ENCODE measurements at places on chromosomes 6 and 20. TPM values are rescaled to one million over a fixed set of nuclear protein-coding genes. Genes with fewer than 3 reads are reported as not detected.
A peak's percentile ranks its signal among the peaks of the same experiment; 100 is the strongest.

GRCh38 chr6:142289687-142290086 is 12.1 kb upstream of the ADGRG6 start:
- no peak for DNase-seq

DNA sequence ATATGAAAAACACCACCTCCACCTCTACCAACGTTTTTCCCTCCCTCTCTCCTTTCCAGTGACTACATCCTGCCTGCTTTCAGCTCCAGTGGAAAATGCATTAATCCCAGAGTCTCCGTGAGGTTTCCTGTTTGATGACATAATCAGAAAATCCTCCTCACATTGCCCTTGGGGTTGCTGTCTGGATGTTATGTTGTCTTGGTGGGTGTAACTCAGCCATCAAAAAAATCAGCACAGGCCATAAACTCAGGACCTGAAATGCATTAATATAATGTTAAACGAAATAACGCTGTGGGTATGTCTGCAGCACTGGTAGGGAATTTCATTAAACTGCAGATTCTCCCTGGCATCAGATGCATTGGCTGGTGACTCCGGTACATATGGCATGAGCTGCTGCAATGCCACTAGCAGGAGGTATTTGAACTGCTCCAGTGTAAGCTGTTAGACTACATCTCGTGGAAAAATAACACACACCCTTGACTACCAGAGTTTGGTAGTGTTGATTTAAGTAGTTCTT is 297.8 kb downstream of the PRL start:
- DNase-seq, result peak; percentile 86

GRCh38 chr6:106360989-106361430 is 493 bp downstream of the CRYBG1 start:
- DNase-seq, result no peak

- DNase-seq, result peak; percentile 94
These were observed 166.6 kb upstream of the MARCKS start for GRCh38 chr6:113690281-113691259.

DNA sequence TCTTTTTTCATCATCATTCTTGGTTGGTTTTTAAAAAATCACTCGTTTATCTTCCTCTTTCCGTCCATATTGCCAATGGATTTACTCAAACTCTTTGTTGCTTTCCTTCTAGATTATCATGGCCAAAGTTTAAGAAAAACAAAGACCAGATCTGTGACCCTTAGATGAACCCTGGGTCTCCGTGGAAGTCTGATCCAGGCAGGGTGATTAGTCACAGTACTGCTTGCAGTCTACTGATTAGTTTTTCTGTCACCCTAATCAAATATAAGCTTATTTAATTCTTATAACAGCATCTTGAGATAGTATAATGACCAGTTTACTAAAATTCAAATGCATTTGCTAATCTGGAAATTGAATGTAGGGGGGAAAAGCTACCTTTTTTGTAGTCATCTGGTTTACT is 6.0 kb upstream of the SMIM28 start:
- peak; percentile 44 for DNase-seq

MCHR2 gene
- total RNA-seq, result not detected

DNA sequence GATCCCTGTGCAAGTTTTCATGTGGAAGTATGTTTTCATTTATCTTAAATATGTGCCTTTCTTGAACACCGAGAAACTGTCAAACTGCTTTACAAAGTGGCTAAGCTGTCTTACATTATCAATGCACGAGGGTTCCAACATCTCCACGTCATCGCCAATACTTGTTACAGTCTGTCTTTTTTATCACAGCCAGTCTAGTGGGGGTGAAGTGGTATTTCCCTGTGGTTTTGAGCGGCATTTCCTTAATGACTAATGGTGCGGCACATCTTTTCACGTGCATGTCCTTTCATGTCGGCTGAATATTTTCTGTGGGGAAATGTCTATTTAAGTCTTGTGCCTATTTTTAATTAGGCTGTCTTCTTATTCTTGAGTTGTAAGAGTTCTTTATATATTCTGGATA is 280.4 kb downstream of the FOXC1 start:
- peak; percentile 50 for DNase-seq

- peak; percentile 44 for DNase-seq
These were observed 764 bp downstream of the ZNF292 start for GRCh38 chr6:87155842-87156815.

DNA sequence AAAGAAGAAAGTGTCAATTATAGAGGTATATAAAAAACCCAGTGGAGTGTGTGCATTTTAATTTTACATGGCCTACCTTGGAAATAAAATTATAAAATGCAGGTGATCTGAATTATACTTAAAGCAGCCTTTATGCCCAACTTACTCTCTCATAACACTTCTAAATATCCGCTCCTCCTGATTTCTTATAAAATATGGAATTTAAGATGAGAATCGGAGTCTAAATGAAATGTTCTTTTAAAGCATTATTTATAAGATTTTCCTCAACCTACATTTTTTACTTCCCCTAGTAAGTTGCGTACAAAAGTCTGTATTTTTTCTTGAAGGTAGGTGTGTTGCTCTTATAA is 3.5 kb downstream of the CITED2 start:
- DNase-seq, result no peak

GRCh38 chr6:69802995-69803394 is 6.2 kb upstream of the LMBRD1 start:
- no peak for DNase-seq

SNRNP48 gene
- 10.2 TPM for total RNA-seq

GRCh38 chr6:47934023-47934422 is 152.2 kb downstream of the OPN5 start:
- DNase-seq, result no peak

DNA sequence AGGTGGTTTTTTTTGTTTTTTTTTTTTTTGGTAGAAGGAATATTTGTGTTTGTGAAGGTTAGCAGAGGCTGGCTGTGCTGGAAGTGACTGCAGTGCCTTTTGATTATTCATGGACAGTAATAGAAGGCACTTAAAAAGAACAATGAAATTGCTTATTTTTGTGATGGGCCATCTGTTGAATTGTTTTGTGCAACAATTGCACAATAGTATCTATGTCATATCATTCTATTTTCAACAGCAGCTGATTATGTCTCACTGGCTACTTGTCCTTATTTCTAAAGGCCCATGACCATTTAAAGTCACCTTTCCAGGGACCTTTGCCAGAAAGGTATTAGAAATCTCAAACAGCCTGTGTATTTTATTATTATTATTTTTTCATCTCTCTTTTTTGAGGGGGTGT is 70.6 kb downstream of the AFG1L start:
- no peak for DNase-seq

- DNase-seq, result no peak
These were observed 25.1 kb downstream of the MMP24 start for GRCh38 chr20:35251613-35251940.

DNA sequence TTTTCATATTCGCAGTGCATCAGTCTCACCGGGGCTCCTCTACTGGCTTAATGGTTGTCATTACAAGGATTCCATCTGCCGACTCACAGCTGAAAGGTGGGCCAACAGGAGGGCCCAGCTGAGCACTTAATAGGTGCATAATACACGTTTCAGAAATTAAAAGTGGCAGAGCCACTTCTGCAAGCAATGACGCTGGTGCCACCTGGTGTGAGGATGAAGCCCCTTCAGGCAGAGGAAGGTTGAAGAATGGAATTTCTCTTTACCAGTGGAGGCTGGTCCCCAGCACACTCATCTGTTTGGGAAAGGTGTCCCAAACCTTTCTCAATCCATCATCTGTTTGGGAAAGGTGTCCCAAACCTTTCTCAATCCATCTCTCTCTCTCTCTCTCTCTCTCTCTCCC is 8.2 kb upstream of the STMND1 start:
- DNase-seq, result no peak

C20orf202 gene
- not detected for total RNA-seq

CYP21A2 gene
- total RNA-seq, result 0.11 TPM

TDRD6 gene
- total RNA-seq, result not detected

HLA-DQB2 gene
- total RNA-seq, result not detected

DNA sequence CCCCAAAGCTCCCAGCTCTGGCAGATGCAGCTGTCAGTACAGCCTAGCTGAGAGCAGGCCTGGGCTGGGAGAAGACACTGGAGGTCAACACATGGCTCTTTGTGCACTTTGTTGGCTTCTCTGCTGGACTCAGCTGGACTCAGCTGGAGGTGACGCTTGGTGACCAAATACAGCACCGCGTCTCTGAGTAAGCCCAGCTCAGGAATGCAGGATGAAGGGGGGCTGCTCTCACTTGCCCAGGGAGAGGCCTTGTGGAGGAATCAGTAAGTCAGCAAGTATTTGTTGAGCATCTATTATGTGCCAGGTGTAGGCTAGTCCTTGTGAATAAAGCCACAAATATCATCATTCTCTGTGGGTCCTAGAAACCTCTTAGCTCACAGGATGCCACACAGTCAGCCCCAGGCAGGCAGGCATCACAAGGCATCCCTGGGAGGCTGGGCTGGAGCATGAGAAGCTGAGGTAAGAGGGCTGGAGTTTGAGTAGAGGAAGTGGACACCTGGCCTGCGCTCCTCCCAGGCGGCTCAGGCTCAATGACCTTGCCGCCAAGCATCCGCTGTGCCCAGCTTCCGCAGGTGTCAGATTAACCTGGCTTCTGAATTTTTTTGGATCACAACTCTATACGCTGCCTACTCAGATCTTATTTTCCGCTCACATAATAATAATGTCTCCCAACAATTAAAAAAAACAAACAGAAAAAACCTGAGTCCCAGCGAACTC is 95.4 kb downstream of the TMEM170B start:
- peak; percentile 87 for DNase-seq

SASH1 gene
- total RNA-seq, result 13.3 TPM

- no peak for DNase-seq
These were observed 147.2 kb downstream of the RPS12 start for GRCh38 chr6:132961610-132962009.

C6orf47 gene
- total RNA-seq, result 15.5 TPM

DNA sequence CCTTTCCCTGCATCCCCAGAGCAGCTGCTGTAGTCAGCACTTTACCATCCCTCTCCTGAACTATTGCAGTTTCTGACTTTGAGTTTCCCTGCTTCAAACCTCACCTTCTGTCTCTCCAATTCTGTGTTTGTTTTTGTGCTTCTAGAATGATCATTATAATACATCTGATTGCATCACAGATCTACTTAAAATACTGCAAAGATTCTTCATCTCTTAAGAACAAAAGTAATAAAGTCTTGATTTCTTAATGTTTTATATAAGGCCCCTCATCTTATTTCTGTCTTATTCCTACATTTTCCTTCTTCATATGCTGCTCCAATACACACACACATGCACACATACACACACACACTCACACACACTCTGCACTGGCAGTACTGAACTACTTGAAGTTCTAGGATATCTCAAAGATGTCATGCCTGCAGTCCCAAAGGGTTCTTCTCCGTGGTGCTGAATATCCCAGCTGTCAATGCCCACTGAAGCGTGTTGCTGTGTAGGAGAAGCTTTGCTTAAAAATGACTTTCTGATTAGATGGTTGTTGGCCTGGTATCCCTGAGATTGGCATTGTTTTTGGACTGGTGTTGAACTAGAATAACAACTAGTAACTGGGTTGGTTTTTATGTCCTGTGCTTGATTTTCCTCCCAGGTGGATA is 97.2 kb downstream of the MAP3K4 start:
- DNase-seq, result peak; percentile 30

LCA5 gene
- 5.8 TPM for total RNA-seq

GRCh38 chr6:117956386-117956785 is 49.3 kb downstream of the SLC35F1 start:
- peak; percentile 45 for DNase-seq

GRCh38 chr6:21589352-21590345 is 3.9 kb upstream of the SOX4 start:
- peak; percentile 59 for DNase-seq

ERVFRD-1 gene
- total RNA-seq, result not detected
